ENCODE measurements at places on chromosomes 12 and 14. TPM values are rescaled to one million over a fixed set of nuclear protein-coding genes. Genes with fewer than 3 reads are reported as not detected.

GRCh38 chr14:52961060-52961639, 10.3 kb upstream of the FERMT2 start:
- DNase-seq, result peak; percentile 29

DNA sequence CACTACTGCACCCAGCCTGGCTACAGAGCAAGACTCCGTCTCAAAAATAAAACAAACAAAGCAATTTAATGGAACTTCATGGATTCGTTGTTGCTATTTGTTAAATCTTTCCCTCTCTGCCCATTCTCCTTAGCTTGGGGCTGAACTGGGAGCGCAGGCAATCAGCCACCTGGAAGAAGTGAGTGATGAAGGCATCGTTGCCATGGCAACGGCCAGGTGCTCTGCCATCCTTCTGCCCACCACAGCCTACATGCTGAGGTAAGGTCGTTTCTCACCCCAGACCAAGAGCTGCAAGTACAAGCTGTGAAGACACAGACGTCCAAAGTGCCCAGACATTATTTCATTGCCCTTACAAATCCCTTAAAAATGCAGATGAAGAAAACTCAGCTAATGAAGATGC, 19.1 kb downstream of the AMDHD1 start:
- no peak for DNase-seq

DNA sequence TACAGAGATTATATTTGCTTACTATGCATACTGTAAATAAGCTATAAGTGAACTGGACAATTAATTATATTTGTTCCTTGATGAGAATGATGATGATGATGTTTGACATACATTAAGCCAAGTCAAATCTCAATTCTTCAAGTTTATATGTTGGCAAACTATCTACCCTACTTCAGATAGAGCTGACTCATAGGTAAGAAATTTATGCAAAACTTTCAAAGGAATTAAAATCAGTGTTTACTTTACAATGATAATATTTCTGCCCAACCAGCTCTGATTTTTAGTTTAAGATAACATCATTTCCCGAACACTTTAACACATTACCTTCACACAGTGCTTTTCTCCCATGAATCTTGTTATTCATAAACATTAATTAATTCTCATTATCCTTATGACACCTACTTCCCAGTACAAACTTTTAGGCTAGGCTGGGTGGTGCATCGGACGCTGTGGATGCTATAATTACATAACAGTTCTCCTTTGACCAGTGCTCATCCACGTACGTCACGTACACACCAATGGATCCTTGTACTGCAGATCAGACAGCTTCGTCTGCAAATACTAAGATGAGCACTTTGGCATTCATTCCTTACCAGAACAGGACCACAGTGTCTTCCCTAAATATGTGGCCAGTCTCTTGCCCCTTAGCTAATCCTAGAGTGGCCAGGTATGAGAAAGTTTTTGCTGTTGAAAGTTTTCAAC, 18.3 kb downstream of the BMP4 start:
- no peak for DNase-seq

- no peak for DNase-seq
Measured at GRCh38 chr12:55172686-55173085, 46.5 kb downstream of the OR9K2 start.

- DNase-seq, result no peak
Measured at GRCh38 chr12:123912415-123913380, 59.9 kb downstream of the CCDC92 start.

GRCh38 chr12:77031745-77032144, 33.6 kb downstream of the E2F7 start:
- DNase-seq, result no peak

GRCh38 chr12:2680676-2681039, 114.1 kb upstream of the FKBP4 start:
- DNase-seq, result no peak

GRCh38 chr12:87812681-87813080, 216.5 kb downstream of the C12orf50 start:
- DNase-seq, result no peak

LPAR5 gene
- total RNA-seq, result 0.44 TPM

PRIMA1 gene
- total RNA-seq, result 0.17 TPM

RPS6KL1 gene
- 27.5 TPM for total RNA-seq
